ENCODE measurements at places on chromosomes 3 and 15. TPM values are rescaled to one million over a fixed set of nuclear protein-coding genes. Genes with fewer than 3 reads are reported as not detected.

The NR1I2 gene
- total RNA-seq: 106 TPM

The NR2E3 gene
- total RNA-seq: 3.0 TPM

The TRPM1 gene
- total RNA-seq: not detected

The SPESP1 gene
- total RNA-seq: 5.9 TPM

The CFAP44 gene
- total RNA-seq: 8.8 TPM
